ENCODE measurements at places on chromosomes 7 and 10.

- no peaks in the 10 kb centered on the region for H3K27me3 ChIP-seq
- DNase-seq: no peak
- H3K4me3 ChIP-seq: no peak overlapping the region
- no peaks in the 10 kb centered on the region for H3K36me3 ChIP-seq
- no peak overlapping the region for H3K27ac ChIP-seq
- no peaks in the 10 kb centered on the region for H3K4me1 ChIP-seq
These were observed 10.9 kb upstream of the NFE2L3 start for GRCh38 chr7:26141077-26141476.

- H3K36me3 ChIP-seq: no peaks in the 10 kb centered on the region
- H3K27ac ChIP-seq: no peak overlapping the region
- no peaks in the 10 kb centered on the region for H3K4me1 ChIP-seq
- no peak for DNase-seq
- H3K4me3 ChIP-seq: no peak overlapping the region
These were observed 6.6 kb downstream of the AIFM2 start for GRCh38 chr10:70125918-70126552.

DNA sequence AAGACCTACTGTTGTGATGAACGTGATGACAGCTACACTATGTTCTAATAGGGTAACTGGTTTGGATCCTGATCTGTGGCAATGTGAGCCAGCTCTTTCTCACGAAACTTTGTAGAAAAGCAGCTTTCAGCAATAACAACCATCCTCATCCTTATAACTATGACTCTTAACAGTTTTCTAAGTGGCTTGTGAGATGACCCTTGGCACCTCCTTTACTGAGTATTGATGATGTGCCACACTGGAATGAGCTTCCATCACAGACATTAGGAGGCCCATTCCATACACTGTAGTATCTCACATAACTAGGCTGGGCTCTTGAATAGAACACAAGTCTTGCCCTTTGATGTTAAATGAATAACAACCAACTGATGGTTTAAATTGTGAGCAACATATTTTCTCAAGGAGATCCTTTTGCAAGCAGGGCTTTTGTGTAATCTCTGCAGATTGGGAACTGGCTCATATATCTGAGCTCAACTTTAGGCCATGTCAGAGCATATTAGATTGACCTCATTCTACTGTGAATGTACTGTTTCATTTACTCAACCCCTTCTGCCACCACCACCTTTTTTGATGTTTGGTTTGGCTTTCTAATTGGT, 46.4 kb downstream of the MYPN start:
- no peaks in the 10 kb centered on the region for H3K27me3 ChIP-seq
- no peak overlapping the region for H3K27ac ChIP-seq
- no peak for DNase-seq
- no peaks in the 10 kb centered on the region for H3K36me3 ChIP-seq
- no peak overlapping the region for H3K4me3 ChIP-seq

GRCh38 chr10:80485076-80485945, 31.2 kb downstream of the TSPAN14 start:
- H3K4me3 ChIP-seq: no peak overlapping the region
- H3K36me3 ChIP-seq: no peaks in the 10 kb centered on the region
- no peaks in the 10 kb centered on the region for H3K27me3 ChIP-seq
- peaks cover 18% of the 10 kb centered on the region for H3K4me1 ChIP-seq
- DNase-seq: no peak

GRCh38 chr7:10104292-10104691, 869.4 kb upstream of the PHF14 start:
- H3K36me3 ChIP-seq: no peaks in the 10 kb centered on the region
- no peak for DNase-seq
- H3K4me3 ChIP-seq: no peak overlapping the region
- no peaks in the 10 kb centered on the region for H3K4me1 ChIP-seq
- no peak overlapping the region for H3K27ac ChIP-seq

DNA sequence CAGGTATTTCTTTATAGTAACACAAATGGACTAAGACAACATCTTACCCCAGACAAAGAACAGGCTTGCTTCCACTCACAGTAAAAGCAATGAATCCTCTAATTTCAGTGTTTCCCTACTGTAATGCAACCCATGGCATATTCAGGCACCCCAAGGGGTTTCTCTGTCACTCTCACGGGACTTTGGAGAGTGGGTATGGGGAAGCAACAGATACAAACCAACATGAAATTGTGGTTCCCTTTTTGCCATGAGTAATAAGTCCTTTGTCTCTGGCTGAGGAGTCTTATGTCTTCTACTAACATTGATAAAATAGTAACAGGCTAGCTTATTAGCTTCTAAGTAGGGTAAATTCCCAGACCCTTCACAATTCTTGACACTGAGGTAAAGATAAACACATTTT, 51.4 kb upstream of the AOAH start:
- DNase-seq: no peak
- H3K4me3 ChIP-seq: no peak overlapping the region
- H3K27me3 ChIP-seq: no peaks in the 10 kb centered on the region

DNA sequence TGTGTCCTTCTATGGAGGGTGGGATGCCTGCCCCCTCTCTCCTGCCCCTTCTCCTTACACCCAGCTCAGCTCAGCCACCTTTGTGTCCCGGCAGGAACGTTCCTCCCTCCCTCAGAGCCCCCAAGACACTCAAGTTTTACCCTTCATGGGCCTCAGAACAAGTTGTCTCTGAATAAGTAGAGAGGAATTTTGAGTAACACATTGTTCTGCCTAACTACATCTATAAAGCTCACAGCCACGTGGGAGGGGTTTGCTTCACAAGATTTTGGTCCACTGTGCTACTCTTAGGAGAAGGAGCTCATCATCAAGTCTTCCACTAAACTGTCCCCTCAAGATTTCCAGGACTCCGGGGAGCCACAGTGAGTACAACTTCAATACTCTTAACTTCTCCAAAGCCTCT, 51.6 kb upstream of the ZNF32 start:
- H3K36me3 ChIP-seq: no peaks in the 10 kb centered on the region
- no peak for DNase-seq
- no peak overlapping the region for H3K4me3 ChIP-seq
- H3K27me3 ChIP-seq: no peaks in the 10 kb centered on the region
- H3K27ac ChIP-seq: no peak overlapping the region

GRCh38 chr7:116726149-116726548, 54.2 kb downstream of the MET start:
- no peak overlapping the region for H3K27ac ChIP-seq
- H3K27me3 ChIP-seq: no peaks in the 10 kb centered on the region
- DNase-seq: no peak
- H3K4me3 ChIP-seq: no peak overlapping the region
- H3K4me1 ChIP-seq: no peaks in the 10 kb centered on the region
